ENCODE measurements at places on chromosomes 2 and 18. TPM values are rescaled to one million over a fixed set of nuclear protein-coding genes. Genes with fewer than 3 reads are reported as not detected.

GRCh38 chr2:170843656-170844055, 27.0 kb downstream of the GAD1 start:
- H3K4me1 ChIP-seq: no peaks in the 10 kb centered on the region
- no peaks in the 10 kb centered on the region for H3K27me3 ChIP-seq

Gene INO80D
- 25.5 TPM for total RNA-seq

DNA sequence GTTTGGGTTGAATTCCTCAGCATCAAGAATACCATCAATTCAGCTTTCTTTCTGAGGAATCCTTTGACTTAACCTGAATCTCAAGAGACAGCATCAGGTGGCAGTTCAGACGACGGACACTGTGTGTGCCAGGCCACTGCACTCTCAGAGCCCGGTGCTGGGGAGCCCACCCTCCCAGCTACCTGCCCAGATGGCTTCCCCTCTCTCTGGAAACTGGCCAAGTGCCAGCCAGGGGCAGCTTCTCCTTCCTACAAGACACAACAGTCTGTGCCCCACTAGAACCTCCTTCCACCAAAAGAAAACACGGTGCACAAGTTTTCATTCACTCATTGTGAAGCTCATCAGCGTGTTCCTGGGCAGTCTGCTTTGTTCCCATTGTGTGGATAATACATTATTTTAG, 28.5 kb downstream of the MAL start:
- H3K27me3 ChIP-seq: no peaks in the 10 kb centered on the region
- H3K4me3 ChIP-seq: no peak overlapping the region
- H3K27ac ChIP-seq: no peak overlapping the region

DNA sequence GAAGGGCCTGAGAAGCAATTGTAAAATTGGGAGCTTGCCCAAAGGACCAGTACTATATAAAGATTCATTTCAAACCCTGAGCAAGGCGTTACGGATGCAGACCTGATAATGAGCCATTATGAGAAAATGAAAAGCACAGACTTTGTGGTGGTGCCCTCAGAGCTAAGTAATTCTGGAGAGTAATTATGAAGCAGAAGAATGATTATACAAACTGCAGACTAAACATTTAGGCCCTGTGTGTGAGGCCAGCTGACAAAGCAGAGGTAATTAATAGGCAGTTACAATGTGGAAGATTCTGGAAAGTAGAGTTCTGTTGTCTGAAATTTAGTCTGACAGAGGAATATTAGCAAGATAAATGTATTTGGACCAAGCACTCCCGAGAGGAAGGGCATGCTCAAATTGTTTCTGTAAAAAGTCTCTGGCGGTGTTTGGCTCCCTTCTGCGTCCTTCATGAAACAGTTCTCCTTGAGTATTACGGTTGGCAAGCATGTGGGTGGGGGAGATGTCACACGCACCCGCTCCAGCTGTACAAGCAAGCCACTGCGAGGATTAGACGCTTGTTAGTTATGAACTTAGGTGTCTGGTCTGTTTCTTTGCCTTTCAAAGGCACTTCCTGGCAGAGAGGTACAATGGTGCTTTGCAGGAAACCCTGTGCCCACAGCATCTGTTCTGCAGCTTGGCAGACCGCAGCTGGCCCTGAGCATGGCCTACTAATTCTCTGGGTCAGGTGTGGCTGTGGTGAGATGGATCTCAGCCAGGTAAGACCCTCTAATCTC, 45.5 kb downstream of the CDC42EP3 start:
- H3K27ac ChIP-seq: peak overlapping the region; percentile 35
- no peak for DNase-seq
- no peaks in the 10 kb centered on the region for H3K27me3 ChIP-seq
- no peak overlapping the region for H3K4me3 ChIP-seq

DNA sequence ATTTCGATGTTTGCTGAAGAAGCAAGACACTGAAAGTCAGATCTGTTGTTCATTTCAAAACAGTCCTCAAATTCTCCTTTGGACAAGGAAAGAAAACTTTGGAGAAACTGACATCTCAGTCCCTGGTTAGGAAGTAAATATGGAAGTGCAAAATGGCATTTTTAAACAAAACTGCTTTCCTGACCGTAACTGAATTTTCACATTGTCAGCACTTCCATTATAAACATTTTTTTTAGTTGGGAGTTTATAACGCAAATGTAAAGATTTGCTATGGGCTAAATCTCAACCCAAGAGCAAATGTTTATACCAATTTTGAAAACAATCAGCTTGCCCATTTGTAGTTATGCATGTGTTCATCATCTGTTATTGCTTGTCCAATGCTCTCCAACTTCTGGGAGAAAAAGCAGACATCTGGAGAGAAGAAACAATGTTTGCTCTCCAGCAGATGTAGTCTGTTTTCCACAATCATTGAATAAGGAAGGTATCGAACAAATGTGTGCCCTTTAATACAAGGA, 520.1 kb downstream of the ARHGAP15 start:
- H3K4me3 ChIP-seq: no peak overlapping the region
- no peaks in the 10 kb centered on the region for H3K36me3 ChIP-seq
- no peaks in the 10 kb centered on the region for H3K27me3 ChIP-seq
- H3K27ac ChIP-seq: no peak overlapping the region

DNA sequence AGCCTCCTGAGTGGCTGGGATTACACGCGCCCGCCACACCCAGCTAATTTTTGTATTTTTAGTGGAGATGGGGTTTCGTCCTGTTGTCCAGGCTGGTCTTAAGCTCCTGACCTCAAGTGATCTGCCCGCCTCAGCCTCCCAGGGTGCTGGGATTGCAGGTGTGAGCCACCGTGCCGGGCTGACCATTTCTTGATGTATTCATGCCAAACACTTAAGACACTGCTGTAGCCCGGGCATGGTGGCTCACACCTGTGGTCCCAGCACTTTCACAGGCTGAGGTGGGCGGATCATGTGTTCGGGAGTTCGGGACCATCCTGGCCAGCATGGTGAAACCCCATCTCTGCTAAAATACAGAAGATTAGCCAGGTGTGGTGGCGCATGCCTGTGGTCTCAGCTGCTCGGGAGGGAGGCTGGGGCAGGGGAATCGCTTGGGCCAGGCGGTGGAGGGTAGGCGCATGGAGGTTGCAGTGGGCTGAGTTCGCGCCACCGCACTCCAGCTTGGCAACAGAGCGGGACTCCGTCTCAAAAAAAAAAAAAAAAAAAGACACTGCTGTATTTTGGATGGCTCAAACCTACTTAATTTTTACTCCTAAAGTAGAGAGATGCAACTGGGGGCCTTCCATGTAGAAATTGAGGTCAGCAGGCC, 140.8 kb downstream of the NUP35 start:
- no peaks in the 10 kb centered on the region for H3K36me3 ChIP-seq
- no peaks in the 10 kb centered on the region for H3K27me3 ChIP-seq
- H3K4me1 ChIP-seq: no peaks in the 10 kb centered on the region
- no peak for DNase-seq
- no peak overlapping the region for H3K4me3 ChIP-seq

GRCh38 chr2:164737612-164738081, 104.0 kb downstream of the COBLL1 start:
- no peak for DNase-seq
- H3K4me3 ChIP-seq: peak overlapping the region; percentile 43
- no peaks in the 10 kb centered on the region for H3K36me3 ChIP-seq
- peaks cover 11% of the 10 kb centered on the region for H3K4me1 ChIP-seq

GRCh38 chr2:14907014-14907612, 274.6 kb downstream of the LRATD1 start:
- no peak for DNase-seq
- H3K27me3 ChIP-seq: no peaks in the 10 kb centered on the region
- no peaks in the 10 kb centered on the region for H3K4me1 ChIP-seq

- H3K27ac ChIP-seq: no peak overlapping the region
- H3K27me3 ChIP-seq: no peaks in the 10 kb centered on the region
- DNase-seq: no peak
- no peaks in the 10 kb centered on the region for H3K36me3 ChIP-seq
These were observed 116.6 kb downstream of the SRBD1 start for GRCh38 chr2:45494275-45494977.

DNA sequence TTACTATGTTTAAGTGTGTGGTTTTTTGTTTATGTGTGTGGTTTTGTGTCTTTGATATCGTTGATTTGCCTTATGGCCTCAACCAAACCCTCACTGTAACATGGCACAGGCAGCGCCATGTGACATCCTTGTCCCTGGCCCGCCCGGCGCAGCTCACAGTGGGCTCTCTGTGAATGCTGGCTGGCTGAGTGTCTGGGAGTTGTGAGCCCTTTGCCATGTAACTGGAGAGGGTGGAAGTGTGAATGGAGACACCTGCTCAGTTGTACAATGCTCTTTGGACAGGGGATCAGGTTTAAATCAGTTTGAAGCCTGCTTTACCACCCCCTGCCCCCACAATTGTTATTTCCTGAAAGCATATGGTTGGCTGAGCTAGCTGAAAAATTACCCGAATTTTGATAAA, 41.8 kb downstream of the TCF7L1 start:
- peaks cover 11% of the 10 kb centered on the region for H3K4me1 ChIP-seq
- no peaks in the 10 kb centered on the region for H3K36me3 ChIP-seq
- DNase-seq: no peak
- no peak overlapping the region for H3K4me3 ChIP-seq
- H3K27ac ChIP-seq: no peak overlapping the region
- no peaks in the 10 kb centered on the region for H3K27me3 ChIP-seq

Gene MLPH
- 7.4 TPM for total RNA-seq

DNA sequence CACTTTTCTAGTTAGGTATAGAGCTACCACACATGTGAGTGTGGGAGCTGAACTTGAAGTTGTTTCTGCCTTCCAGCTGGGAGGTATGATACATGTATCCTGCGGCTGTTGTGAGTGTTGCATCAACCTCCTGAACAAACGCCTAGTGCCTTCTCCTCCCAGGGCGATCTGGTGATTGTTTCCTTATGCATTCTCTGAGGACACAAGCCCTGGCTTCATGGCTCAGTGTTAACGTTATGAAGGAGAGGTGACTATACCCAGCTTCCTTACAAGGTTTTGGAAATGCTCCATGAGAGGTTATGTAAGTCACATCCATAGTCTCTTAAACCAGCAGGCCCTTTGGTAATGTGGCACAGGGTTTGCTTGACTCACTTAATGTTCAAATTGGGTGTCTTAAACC, 64.9 kb downstream of the SPRED2 start:
- no peak overlapping the region for H3K27ac ChIP-seq
- no peak overlapping the region for H3K4me3 ChIP-seq

Gene SLC19A3
- total RNA-seq: 4.9 TPM

- H3K4me3 ChIP-seq: peak overlapping the region; percentile 25
- no peaks in the 10 kb centered on the region for H3K4me1 ChIP-seq
- no peaks in the 10 kb centered on the region for H3K36me3 ChIP-seq
- no peak for DNase-seq
These were observed 127.4 kb downstream of the ARHGEF4 start for GRCh38 chr2:130963849-130964793.

Gene CEP192
- 27.2 TPM for total RNA-seq

Gene AFF3
- total RNA-seq: 9.9 TPM
